ENCODE measurements at places on chromosomes 16 and 17.
A peak's percentile ranks its signal among the peaks of the same experiment; 100 is the strongest.

- DNase-seq, result no peak
Observed at GRCh38 chr16:11380836-11381235, 35.6 kb downstream of the RMI2 start.

DNA sequence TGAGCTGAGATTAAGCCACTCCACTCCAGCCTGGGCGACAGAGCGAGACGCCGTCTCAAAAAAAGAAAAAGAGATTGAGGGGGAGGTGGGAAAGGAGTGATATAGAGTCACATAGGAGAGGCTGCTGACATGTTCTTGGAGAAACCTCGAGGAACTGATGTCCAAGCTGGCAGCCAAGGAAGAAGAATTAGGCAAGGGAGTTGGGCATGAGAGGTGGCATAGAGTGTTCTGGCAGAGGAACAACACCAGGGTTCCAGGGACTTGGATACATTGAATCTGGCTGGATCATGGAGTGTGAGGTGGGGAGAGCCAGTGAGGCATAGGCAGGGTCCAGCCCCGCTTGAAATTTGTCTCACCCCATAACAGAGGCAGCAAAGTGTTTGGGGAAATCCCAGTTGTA is 10.7 kb downstream of the CDH3 start:
- no peak for DNase-seq

GRCh38 chr17:57644326-57644725 is 100.8 kb downstream of the CCDC182 start:
- DNase-seq, result no peak

DNA sequence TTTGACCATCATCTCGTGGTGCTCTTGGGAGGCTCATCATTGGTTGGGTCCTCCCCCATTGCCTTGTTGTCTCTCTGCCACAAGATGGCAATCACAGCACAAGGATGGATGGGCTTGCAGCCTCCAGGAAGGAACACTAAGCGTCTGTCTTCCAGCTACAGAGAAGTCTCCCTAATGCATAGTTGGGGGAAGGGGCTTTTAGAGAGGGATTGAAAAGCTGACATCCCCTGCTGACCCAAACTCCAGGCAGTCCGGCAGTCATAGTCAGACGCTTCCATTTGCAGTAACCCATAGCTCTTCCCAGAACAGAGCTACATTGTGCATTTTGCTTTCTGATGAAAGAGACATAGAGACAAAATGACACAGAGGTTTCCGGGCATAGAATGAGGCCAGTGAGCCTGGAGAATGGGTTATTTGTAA is 111.4 kb downstream of the UTP18 start:
- peak; percentile 28 for DNase-seq

- DNase-seq, result no peak
Observed at GRCh38 chr16:2475413-2476344, 752 bp downstream of the TBC1D24 start.

DNA sequence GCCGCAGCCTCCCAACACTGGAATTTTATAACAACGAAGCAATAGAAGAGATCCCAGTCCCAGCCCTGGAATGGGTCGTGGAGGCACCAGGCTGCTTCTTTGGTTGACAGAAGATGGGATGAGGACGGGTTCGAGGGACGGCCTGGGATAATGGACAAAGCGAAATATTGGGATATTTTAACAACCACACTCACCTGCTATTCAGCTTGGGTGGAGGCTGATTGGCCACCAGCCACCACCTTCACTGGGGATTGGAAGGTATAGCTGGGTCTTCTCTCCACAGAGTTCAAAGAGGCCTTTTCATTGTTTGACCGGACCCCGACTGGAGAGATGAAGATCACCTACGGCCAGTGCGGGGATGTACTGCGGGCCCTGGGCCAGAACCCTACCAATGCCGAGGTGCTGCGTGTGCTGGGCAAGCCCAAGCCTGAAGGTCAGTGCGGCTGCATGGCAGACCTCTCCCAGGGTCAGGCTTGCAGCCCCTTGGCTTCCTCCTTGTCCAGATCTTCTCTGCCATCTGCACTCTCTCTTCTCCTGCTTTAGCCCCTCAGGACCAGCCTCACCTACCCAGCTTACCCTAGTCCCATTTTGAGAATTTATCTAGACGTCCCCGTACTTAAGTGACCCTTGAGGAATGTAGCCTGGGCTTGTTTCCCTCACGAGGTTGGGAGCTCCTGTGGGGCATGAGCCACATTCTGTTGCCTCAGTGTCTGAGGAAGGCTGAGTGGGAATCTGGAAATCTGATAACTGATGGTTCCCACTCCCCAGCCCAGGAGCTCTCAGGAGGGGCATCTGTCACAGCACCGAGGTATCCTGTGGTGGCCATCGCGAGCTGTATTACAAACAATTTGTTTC is 10.7 kb downstream of the MYL4 start:
- DNase-seq, result no peak

- DNase-seq, result no peak
Observed at GRCh38 chr17:31404028-31404949, 12.8 kb downstream of the RAB11FIP4 start.

GRCh38 chr17:14840616-14841231 is 424.4 kb downstream of the PMP22 start:
- no peak for DNase-seq

GRCh38 chr17:13131225-13131624 is 113.4 kb upstream of the ELAC2 start:
- no peak for DNase-seq

DNA sequence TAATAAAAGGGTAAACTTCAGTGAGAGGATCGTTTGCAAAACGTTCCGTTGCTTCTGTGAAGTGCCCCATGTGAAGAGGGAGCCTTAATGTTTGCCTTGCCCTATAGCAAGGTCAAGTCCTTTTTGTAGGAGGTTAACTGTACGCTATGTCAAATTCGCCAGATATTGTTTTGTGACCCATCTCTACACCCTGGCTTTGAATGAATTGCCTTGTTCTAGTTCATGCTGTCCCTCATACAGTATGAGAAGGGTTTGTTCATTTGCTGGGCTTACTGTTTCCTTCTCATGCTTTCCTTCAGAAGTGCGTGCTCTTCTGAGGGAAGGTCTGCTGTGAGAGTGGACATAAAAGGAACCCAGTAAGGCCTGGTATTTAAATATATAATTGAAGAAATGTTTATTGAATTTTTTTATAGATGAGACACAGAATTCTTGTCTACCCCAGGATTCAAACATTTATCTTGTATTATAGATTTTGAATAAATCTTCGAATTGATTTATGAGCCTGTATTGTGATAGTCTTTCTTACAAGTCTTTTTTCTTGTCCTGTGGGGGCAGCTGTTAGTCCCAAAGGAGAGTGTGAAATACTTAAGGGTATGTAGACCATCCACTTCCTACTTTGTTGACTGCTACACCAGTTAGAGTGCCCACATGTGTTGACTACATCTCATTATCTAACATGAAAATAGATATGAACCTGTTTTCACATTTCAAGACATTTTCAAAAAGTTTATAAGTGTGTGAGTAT is 1.7 kb downstream of the MAP3K3 start:
- no peak for DNase-seq

GRCh38 chr16:1331712-1332617 is 1.5 kb upstream of the BAIAP3 start:
- DNase-seq, result peak; percentile 39

DNA sequence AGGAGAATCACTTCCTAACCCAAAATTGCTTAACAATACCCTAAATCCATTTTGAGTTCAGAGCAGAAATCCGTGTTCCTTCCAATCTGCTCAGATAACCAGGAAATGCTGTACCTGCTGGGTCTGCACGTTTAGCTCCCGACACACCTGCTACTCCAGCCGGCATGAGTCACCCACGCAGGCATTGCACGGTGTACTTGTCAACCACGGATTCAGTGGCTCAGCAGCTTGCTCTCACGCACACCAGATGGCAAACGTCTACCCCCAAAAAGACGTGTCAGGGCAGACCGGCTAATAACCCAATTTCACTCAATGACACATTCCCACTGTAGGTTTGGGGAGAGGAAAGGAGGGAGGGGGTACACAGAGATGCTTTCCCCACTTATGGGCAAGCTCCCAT is 468.1 kb downstream of the SOX9 start:
- no peak for DNase-seq

DNA sequence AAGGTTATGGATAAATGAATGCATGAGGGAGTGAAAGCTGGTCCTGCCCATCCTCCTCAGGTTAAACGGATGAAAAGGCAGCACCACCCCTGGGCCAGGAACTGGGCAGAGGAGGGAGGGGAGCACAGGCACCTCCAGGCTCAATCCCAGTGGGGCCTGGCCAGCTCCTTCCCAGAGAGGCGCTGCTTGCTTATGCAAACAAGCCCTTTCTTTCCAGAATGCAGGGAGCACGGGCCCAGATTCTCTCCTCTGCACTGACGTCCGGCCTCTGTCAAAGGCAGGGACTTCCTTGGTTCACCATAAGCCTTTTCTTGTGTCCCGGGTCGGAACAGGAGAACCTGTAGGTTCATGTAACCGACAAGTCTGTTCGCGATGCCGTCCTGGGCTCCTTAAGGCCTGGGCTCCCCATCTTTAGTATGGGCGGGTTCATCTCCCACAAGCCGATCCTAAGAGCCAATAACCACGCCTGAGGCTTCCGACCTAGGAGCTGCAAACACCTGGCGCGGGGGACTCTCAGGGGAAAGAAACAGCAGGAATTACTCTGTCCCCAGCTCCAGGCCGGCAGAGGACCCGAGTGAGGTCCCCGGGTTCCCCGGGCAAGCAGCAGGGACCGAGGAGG is 16.3 kb downstream of the ENPP7 start:
- no peak for DNase-seq

DNA sequence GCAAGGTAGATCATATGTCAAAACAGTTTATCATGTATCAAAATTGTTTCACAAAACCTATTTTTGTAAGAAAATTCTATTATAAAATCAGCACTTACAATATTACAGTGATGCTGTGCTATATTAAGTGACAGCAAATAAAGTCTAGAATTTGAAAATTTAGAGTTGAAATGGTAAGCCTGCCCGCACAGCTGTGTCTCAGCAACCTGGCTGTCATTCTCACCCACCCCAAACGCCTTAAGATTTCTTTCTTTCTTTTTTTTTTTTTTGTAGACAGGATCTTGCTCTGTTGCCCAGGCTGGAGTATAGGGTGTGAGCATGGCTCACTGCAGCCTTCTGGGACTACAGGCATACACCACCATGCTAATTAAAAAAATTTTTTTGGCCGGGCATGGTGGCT is 26.8 kb downstream of the CDK5R1 start:
- no peak for DNase-seq

DNA sequence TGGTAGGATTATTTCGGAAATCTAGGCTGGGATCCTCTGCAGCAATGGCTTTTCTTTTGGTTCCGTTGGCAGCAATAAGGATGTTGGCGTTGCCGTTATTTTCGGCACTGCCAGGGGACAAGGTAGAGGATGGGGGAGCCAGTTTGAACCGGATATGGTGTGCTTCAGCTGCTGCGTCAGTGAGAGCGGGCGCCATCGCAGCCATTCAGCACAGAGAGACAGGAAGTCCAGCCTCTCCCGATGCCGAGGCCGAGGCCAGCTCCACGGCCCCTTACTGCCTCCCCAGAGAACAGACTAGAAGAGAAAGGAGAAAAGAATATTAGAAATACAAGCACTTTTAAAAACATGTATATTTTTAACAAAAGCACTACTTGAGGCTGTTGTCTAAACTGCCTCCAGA is 21.3 kb downstream of the KANSL1 start:
- no peak for DNase-seq

- no peak for DNase-seq
Observed at GRCh38 chr17:36632916-36633771, 31.8 kb downstream of the MRM1 start.

DNA sequence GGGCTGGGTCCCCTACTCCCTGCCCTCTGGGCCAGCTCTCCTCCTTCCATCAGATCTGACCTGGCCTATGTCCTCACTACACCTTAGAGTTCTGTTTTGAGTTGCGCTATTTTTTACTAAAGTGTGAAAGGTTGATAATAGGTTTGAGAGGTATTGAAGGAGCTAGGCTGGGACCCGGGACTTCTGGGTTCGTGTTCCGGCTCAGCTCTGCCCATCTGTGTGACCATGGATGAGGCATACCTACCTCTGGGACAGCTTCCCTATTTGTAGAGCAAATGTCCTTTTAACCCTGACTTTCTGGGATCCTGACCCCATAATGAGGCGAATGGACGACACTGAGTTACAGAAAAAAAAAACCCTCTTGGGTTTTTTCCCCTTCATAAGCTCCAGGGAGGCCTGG is 36.0 kb downstream of the IL21R start:
- no peak for DNase-seq

DNA sequence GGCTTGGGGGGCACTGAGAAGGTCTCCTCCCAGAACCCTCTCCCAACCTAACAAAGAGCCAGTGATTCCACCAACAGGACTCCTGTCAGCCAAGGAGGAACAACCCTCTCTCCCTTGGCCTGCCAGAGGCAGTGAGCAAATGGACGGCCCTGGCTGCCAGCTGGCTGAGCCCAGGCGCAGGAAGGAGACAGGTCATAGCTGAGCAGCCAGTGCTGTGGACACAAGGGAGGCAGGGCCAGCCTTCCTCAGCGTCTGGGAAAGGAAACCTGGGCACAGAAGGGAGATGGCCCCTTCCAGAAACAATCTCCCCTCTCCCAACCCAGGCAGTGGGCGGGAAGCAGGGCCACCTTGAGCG is 2.1 kb downstream of the MPO start:
- no peak for DNase-seq

DNA sequence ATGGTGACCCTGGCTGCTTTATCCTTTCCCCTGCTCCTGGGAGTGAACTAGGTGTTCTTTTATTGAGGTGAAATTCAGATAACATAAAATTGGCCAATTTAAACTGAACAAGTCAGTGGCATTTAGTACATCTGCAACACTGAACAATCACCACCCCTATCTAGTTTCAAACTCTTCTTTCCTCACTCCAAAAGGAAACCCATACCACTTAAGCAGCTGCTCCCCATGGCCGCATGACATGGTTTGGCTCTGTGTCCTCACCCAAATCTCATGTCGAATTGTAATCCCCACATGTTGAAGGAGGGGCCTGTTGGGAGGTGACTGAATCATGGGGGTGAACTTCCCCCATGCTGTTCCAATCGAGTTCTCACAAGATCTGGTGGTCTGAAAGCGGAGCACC is 154.1 kb downstream of the STX8 start:
- DNase-seq, result no peak

GRCh38 chr17:80773243-80773991 is 218.2 kb upstream of the CHMP6 start:
- DNase-seq, result no peak

GRCh38 chr17:75773121-75773807 is 8.3 kb upstream of the GALK1 start:
- no peak for DNase-seq

DNA sequence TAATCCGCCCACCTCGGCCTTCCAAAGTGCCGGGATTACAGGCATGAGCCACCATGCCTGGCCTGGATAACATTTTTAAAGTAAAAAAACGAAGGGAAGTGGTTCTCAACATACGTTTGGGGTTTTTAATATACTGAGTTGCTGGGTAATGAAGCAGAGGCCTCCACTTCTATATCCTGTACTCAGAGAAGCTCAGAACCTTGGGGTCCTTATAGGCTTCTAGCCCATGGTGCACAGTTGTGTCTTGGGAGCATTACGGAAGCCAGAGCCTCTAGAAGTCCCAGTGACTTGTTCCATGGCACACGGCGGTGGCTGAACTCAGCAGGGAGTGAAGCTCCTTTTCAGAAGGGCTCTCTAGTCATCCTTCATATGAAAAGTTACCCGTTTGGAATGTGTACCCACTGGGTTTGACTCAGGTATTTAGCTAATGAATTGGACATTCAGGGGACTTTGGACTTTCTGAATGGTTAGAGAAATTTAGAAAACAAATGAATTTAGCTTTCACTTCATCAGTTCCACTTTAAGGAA is 67.0 kb downstream of the SEC14L1 start:
- DNase-seq, result no peak

Data from GM12878 (cell line).